ENCODE measurements at places on chromosomes 7 and 10.

- no peak for DNase-seq
These were observed 135.9 kb downstream of the PAXIP1 start for GRCh38 chr7:154867068-154867467.

DNA sequence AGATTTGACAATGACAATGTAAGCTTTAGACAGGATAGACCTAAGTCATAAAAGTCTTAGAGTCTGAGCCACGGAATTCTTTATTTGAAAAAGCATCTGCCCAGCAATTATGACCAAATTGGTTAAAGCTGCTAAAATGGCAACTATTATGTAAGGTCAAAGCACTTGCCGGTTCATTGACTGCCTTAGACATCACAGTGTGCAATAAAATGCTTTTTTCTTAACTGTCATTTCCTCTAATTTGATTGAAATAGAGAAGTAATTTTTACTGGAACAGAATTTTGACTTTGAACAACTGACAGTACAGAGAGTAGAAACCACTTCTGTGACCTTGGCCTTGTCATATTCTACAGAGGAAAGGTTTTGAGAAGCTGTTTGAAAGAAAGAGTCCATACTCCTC, 142.9 kb downstream of the THSD7A start:
- no peak for DNase-seq

DNA sequence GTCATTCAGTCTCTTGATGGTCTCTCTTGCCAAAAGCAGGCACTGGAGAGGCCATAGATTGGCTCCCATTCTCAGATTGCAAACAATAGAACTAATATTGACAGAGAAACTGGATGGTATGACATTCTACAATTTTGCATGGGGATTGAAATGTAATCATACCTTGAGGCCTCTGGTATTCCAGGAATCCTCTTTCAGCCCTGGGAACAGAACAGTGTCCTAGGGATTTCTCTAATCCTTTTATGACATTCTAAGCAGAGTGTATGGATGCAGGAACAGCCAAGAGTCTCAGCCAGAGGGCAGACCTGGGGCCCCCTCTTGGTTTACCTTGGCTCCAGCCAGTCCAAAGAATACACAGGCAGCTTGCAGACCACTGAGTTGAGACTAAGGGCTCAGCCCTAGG, 206.4 kb downstream of the KCNMA1 start:
- DNase-seq: peak; percentile 85

DNA sequence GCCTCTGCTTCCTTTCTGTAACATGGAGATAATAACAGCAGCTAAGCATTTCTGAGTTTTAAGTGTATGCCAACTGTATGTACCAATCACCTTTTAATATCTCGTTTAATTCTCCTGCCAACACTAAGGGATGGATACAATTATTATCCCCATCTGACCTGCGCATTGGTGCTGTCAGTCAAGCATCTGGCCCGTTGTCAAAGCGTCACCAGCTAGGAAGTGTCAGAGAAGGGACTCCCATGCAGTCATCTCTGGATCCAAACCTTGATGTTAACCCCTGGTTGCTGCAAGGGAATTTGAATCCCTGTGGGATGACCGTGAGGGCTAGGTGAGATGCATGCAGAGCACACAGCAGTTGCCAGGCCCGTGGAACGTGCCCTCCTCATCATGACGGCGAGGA, 506.8 kb downstream of the SDK1 start:
- no peak for DNase-seq

GRCh38 chr10:77949167-77949566, 22.6 kb upstream of the DLG5 start:
- peak; percentile 100 for DNase-seq

GRCh38 chr10:125982260-125982948, 86.0 kb downstream of the FANK1 start:
- DNase-seq: peak; percentile 84

- DNase-seq: no peak
These were observed 5.7 kb upstream of the HK1 start for GRCh38 chr10:69272624-69273023.

DNA sequence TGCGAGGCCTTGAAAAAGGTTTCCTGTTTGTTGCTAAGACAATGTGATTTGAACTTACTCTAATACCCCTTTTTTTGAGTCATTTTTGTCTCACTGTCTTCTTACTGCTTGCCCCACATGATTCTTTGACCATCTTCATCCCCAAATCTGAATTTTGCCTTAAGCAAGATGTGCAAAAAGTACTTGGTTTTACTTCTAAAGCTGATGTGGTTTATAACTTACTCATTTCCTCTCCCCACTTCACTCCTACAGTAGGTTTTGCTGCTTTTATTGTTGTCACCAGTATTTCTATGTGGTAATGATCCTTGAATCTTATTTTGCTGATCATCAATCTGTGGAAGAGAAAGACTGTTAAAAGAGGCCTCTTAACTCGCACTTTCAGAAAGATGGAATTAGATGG, 396.4 kb downstream of the SDK1 start:
- DNase-seq: no peak

- peak; percentile 67 for DNase-seq
These were observed 27.5 kb downstream of the VWA2 start for GRCh38 chr10:114266521-114266920.

DNA sequence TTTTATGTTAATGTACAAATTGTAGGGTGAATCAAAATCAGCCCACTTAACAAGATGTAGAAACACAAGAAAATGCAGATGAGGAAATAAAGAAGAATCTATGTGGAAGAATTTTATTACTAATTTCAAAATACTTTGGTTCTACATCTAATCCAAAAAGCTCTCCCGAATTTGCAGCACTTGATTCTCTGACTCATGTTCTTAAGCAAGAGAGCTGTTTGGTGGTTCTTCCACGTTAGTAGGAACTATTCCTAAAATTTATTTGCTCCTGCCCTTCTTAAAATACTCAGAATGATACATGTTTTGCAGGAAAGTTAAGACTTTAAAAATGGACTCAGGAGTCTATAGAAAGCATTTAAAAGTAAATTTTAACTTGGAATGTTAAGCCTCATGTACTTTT, 91.8 kb downstream of the ZMYND11 start:
- no peak for DNase-seq

DNA sequence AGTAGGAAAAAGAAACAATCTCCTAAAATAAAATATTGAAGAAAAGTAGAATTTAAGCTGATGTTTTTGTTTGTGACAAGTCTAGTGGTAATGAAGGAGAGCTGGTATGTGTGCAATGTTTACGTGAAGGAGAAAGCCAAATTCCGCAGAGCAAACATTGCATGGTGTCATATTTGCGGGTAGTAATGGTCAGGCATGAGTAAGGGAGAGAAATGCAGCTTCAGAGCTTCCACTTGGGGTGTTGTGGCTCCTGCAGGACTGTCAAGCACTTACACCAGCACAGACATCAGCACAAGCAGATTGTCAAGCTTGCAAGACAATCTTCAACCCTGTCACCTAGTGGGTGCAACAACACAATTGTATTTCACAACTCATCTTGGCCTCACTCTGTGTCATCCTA, 136.5 kb upstream of the ETV1 start:
- no peak for DNase-seq

DNA sequence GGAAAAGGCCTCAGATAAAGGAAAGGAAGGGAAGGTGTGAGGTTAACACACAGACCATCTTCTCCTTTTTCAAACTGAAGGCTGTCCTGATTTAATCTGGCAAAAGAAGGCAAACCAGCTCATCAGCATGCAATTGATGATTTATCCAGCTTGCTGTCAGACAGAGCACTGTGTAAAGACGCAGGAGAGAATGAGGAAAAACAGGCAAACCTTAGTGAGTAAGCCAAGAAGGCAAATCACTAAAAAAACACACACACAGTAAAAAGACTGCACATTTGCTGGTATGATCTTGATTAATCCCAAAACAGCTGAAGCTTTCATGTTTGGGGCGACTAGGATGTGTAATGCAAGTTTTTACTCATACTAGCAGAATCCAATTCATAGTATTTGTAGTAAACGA, 65.8 kb upstream of the SKAP2 start:
- DNase-seq: peak; percentile 5

DNA sequence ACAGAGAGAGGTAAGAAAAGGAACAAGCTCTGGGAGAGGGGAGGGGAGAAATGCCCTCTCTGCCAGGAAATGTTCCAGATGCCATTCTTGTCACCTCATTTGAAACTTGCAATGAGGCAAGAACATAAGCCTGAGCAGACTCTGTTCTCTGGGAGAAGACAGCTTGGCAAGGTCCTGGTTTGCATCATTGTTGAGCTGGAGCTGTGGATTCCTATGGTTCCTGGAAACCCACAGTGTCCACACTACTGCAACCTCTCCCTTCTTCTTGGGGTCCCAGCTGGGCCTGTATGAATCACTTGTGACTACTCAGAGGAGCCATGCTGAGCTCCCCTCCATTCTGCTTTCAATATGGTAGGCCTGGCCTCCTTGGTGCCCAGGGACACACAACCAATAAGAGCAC, 60.8 kb upstream of the HECTD2 start:
- no peak for DNase-seq

- DNase-seq: no peak
These were observed 27.5 kb downstream of the LRRC27 start for GRCh38 chr10:132359305-132360040.

DNA sequence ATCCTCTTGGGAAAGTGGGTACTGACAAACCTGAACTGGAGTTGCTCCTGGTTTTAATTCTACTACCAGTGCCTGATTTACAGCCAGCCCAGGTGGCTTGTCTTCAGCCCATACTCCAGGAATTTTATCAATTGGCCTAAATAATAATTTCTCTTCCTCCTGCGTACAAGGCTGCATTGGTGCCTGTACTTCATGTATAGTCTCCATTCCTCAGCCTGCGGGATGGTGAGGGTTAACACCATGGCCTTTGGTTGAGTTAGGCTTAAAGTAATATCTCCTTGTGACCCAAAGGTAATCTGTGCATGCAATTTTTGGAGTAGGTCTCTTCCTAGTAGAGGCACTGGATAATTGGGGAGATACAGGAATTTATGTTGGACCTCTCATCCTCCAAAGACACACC, 5.5 kb upstream of the ZNF117 start:
- no peak for DNase-seq

DNA sequence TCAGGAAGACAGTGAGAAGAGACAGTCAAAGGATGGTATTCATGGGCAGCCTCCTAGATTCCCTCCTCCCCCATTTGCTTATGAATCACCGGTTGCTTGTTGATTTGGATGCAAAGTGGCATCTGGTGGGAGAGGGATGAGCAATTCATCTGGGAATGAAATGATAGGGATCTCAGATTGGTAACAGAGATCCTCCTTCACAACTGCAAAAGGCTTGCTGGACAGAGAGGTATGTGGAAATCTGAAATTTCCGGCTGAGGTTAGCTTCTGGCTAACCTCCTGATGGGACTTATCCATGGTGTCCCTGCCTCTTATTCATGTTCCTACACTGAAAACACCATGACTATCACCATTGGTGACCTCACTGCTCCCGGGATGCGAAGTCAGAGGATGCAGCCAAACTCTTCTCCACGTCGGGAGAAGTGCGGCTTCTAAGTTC, 48.4 kb upstream of the PODXL start:
- DNase-seq: peak; percentile 79

- no peak for DNase-seq
These were observed 64.9 kb downstream of the TBXAS1 start for GRCh38 chr7:139893999-139894398.

DNA sequence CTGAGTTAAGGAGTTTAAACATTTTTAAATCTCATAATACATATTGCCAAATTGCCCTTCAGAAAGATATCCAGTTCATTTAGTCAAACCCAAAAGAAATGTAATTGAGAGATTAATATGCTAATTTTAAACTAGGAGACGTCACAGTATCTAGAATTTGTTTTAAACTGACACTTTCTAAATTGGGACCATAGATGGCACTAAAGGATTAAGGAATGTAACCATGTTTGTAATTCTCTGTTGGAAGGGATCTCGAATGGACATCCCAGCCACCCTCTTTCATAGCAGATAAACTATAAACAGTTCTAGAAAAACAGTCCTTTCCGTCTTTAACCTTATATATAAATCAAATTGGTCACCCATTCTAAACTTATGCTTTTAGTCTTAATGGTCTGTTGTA, 30.0 kb upstream of the SAMD9L start:
- peak; percentile 50 for DNase-seq

DNA sequence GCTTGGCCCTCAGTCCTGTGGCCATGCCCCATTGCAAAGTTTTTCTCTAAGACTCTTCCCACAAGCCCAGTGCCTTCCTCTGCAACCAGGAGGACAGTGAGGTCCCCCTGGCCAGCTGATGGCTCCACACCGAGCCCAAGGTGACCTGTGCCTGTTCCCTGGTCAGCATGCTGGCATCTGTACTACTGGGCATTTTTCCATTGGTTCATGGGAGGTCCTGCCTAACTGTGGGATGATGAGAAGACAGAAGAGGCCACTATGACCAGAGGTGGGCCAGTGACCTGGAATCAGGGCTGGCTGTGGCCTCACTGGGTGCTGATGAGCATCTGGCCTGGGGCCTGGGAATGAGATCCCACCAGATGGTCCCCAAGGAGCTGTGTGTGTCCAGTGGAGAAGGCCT, 20.2 kb downstream of the CALML3 start:
- DNase-seq: no peak

- DNase-seq: no peak
These were observed 954 bp downstream of the FSCN3 start for GRCh38 chr7:127594490-127594889.

DNA sequence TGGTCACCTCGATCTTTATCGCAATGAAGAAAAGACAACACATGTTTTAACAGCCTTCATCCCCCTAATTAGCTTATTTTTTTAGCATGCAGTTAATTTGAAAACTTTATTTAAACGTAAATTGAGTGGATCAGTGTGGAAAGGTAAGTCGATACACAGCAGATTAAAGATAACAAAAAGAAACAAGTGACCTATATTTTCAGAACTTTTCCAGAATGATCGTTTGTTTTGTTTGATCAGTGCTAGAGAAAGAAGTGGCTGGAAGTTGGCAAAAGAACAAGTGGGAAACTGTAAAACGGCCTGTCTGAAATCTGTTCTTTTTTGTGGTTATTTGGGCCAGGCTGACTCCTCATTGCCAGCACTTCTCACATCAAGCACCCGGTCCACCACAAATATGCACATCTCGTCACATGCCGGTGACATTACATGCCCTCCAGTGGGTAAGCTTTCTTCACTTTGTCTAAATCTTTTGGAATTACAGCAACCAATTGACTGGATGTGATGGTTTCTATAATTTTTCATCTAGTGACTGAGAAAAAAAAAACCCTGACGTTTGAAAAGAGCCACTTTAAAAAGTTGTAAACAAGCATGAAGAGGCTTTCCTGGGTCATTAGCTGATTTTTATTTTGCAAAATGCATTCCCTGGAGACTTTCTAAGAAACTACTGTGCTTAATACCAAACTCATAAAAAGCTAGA, 33.2 kb downstream of the C7orf33 start:
- DNase-seq: peak; percentile 13

- no peak for DNase-seq
These were observed 365.3 kb upstream of the SHH start for GRCh38 chr7:156177422-156178055.

DNA sequence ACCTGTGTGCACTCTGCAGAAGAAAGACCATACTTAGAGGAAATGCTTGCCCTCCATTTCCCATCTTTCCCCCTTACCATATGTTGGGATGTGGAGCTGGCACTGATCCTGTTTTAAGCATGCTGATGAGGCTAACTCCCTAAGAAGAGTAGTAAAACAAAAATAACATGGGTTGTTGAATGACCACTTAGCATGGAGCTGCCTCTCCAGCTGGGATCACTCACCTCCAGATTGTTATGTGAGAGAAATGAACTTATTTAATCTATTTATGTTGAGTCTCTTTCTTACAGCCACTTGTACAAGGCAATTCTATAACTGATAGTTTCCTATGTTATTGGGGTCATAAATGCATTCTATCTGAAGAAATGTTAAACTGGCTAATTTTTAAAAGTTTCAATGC, 17.0 kb downstream of the CTTNBP2 start:
- DNase-seq: no peak
